Kidney epithelial cell (primary cell): ENCODE measurements at places on chromosomes 16 and 17. TPM values are rescaled to one million over a fixed set of nuclear protein-coding genes. Genes with fewer than 3 reads are reported as not detected.

FBXO39 gene
- 0.14 TPM in 1 of 2 replicates, not detected in the other for total RNA-seq

LITAFD gene
- total RNA-seq: not detected in 2 replicates

KRTAP4-5 gene
- total RNA-seq: not detected in 2 replicates

STAC2 gene
- not detected in 2 replicates for total RNA-seq

TNFSF13 gene
- 13.5 and 14.3 TPM in 2 replicates for total RNA-seq

NHERF2 gene
- 27.5 and 46.3 TPM in 2 replicates for total RNA-seq

CD300E gene
- not detected in 2 replicates for total RNA-seq

EME1 gene
- 1.9 and 2.7 TPM in 2 replicates for total RNA-seq

THOC6 gene
- total RNA-seq: 12.2 and 17.0 TPM in 2 replicates

ECI1 gene
- 81.7 and 86.7 TPM in 2 replicates for total RNA-seq

CES5A gene
- not detected in 2 replicates for total RNA-seq

NPIPA1 gene
- 26.4 and 28.2 TPM in 2 replicates for total RNA-seq

NXPH3 gene
- not detected in 2 replicates for total RNA-seq

MYH8 gene
- total RNA-seq: not detected in 2 replicates
